Stimulated activated CD4-positive, alpha-beta T cell treated with anti-CD3 and anti-CD28 coated beads, Interleukin-15, amount 100 ng/mL, for 1 hour (primary cell): ENCODE measurements at places on chromosomes 1 and 21.

DNA sequence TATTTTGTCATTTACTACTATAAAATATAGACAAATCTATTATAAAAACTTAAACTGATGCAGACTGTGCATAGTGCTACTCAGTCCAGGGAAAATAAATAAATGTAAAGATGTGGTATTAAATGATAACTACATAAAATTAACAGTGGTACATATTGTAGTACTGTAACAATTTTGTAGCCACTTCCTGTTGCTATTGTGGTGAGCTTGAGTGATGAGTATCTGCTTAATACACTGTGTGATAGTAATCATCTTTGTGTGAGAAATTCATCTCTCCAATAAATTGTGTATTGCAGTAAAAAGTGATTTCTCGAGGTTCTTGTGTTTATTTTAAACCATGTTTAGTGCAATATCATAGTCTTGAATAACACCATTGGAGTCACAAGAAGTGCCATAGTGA is 353.4 kb upstream of the ZRANB2 start:
- no peak for DNase-seq

GRCh38 chr1:15412843-15413242 is 3.2 kb downstream of the EFHD2 start:
- no peak for DNase-seq

DNA sequence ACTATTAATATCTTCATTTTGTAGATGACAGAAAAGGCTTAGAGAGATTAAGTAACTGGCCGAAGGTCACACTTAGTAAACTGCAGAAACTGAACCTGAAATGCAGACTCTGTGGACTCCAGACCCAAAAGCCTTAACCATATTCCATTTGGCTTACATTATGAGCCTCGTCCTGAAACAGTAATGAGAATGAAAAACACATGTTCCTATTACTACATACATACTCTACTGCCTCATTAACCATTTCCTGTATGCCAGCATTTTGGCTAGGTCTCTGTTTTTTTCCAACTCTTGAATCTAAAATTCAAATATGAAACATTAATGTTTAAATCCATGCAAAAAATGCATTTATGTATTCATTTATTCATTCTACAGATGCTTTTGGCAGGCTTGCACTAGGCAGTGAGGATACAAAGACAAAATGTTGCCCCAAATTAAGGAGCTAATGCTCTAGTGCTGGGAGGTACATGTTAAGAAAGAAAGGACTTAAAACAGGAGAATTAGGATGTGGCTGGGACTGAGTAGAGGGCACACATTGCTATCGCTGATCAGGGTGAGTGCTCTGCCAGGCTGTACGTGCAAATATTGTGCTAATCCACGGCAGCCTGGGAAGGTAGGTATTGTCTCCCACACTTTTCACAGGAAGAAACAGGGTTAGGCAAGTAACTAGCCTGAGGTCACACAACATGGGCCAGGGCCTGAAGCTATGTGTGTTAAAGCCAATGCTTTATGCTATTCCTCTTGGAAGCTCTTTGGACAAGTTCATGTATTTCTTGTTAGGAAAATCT is 14.0 kb downstream of the DEGS1 start:
- DNase-seq: no peak

GRCh38 chr21:42062236-42063022 is 8.7 kb upstream of the UMODL1 start:
- peak; percentile 42 for DNase-seq

DNA sequence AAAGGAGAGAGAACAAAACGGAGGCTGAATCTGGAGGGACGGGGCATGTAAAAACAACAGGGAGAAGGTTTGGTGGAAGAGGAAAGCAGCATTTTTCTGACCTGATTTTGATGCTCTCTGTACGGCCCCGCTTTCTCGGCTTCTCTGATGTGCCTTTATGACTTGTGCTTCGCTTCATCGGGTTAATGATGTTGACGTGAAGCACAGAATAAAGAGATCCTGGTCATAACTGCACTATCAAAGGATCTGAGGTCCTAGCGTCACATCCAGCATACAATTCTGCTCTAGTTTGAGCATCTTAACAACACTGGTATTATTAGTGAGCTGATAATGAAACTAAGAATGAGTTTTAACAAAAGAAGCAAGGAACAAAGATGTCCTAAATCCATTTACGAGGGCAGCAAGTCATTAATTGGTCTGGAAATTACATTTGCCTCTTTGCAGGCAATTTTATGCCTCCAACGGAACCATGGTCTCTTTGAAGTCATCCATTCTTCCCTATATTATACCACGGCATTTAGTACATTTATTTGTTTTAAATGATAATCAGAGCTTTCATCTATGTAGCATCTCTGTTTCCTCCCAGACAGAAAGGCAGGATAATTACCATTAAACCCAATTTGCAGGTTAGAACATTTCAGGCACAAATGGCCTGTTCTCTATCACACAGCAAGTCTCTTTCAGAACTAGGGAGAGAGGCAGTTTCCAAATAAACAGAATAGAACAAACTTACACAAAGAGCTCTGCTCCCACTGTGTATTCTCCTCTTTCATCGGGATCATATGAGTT is 45.3 kb upstream of the B3GALNT2 start:
- DNase-seq: no peak

- DNase-seq: no peak
Observed at GRCh38 chr1:224897529-224898327, 31.7 kb upstream of the DNAH14 start.
